Thymus (tissue), 14 donors: ENCODE measurements at places on chromosomes 2 and 18.
A peak's percentile ranks its signal among the peaks of the same experiment; 100 is the strongest.

DNA sequence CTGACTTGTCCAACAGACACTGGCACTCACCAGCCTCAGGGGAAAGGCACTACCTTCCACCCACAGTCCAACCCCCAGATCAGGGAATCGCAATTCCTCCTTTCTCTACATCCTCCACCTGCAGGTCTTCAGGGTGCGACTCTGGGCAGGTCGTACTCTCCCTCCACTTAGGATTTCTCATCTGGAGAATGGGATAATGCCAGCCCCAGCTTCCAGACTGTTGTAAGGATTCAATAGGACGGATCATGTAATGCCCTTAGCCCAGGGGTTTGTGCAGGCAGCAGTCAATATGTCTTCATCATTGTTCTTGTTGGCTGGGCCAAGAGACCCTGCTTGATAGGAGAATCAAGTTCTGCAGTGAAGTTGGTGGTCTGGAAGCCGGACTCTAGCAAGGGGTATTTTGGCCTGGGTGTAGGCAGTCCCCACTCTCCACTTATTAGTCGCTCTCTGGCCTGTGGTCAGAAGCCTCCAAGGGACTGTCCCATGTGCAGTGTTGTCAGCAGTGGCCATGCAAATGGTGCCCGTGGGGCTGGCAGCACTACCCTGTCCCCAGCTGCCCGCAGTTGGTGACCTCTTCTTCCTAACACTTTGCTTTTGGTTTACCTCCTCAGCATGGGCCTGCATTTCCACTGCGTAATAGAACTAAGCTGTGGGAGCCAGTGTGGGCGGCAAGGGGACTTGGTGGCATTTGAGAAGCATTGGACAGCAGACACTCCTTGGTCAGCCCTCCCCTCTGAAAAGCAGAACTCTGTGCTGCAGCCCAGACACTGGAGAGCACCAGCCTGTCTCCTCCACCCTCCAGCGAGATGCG lies 172.4 kb upstream of the HS6ST1 start:
- H3K27ac ChIP-seq = no peak overlapping the region
- DNase-seq = no peak
- H3K27me3 ChIP-seq = peaks cover 2% of the 10 kb centered on the region
- H3K4me1 ChIP-seq = peaks cover 59% of the 10 kb centered on the region

DNA sequence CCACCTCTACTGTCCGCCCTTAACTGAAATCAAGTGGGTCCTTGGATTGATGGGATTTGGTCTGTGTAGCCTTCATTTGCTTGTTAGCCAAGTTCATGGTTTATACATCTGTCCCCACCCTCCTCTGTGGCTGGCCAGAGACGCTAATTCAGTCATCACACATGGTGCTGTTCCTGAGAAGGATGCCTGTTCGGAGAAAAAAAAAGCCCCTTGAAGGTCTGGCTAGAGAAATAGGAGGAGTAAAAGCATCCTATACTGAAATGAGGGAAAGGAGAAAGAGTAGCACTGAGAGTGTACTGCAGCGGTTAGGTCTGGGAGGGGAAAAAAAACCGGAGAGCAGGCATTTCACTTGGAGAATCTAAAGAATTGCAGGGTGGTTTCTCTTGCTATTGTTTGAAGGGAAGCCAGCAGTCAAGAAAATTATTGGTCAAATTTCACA lies 180.6 kb upstream of the EPAS1 start:
- no peaks in the 10 kb centered on the region for H3K27me3 ChIP-seq
- no peak overlapping the region for H3K4me3 ChIP-seq
- no peak for DNase-seq
- no peaks in the 10 kb centered on the region for H3K4me1 ChIP-seq
- no peaks in the 10 kb centered on the region for H3K36me3 ChIP-seq

DNA sequence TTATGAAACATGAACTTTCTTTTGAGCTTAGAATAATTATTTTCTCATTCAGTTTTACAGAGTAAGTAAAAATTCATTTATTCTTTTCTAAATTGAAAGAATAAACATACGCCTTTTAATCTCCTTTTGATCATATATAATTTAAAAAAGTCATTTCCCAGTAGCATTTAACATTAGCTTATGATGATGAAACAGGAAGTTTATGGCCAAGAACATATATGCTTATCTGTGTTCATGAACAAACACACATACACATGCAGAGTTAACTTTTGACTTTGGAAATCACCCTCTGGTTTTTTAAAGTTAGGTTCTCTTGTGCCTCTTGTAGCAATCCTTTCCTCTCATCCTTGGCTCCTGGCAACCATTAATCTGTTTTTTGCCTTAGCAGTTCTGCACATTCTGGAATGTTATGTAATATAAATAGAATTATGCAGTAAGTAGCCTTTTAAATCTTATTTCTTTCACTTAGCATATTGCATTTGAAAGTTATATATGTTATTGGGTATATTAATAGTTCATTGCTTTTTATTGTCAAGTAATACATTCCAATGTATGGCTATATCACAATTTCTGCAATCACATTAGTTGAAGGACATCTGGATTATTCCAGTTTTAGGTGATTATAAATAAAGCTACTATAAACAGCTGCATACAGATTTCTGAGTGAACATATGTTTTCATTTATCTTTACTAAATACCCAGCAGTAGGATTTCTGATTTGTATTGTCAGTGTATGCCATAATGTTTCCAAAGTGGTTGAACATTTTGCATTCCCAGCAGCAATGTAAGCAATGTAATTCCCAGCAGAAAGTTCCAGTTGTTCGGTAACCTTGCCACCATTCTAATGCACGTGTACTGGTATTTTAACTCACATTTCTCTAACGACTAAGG lies 210.3 kb downstream of the ZRANB3 start:
- H3K27me3 ChIP-seq = no peaks in the 10 kb centered on the region
- H3K4me3 ChIP-seq = no peak overlapping the region
- H3K36me3 ChIP-seq = no peaks in the 10 kb centered on the region
- no peak overlapping the region for H3K27ac ChIP-seq

DNA sequence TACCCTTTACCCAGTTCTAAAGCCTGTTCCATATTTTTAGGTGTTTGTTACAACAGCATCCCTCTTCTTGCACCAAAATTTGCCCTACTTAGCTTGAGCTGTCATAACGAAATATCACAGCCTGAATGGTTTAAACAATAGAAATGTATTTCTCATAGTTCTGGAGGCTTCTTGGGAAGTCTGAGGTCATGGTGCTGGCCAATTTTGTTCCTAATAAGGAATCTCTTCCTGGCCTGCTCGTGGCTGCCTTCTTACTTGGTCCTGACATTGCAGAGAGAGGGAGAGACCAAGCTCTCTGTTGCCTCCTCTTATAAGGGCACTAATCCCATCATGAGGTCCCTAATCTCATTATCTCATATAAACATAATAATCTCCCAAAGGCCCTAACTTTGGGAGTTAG lies 267.8 kb downstream of the PID1 start:
- no peak for DNase-seq
- no peaks in the 10 kb centered on the region for H3K36me3 ChIP-seq
- H3K4me3 ChIP-seq = no peak overlapping the region

GRCh38 chr2:180374502-180375281 lies 367.6 kb upstream of the CWC22 start:
- no peak for DNase-seq
- H3K36me3 ChIP-seq = no peaks in the 10 kb centered on the region
- no peak overlapping the region for H3K27ac ChIP-seq
- no peak overlapping the region for H3K4me3 ChIP-seq
- no peaks in the 10 kb centered on the region for H3K4me1 ChIP-seq
- H3K27me3 ChIP-seq = no peaks in the 10 kb centered on the region

GRCh38 chr2:10471046-10471571 lies 23.0 kb upstream of the ODC1 start:
- H3K36me3 ChIP-seq = no peaks in the 10 kb centered on the region
- no peaks in the 10 kb centered on the region for H3K4me1 ChIP-seq
- no peaks in the 10 kb centered on the region for H3K27me3 ChIP-seq

DNA sequence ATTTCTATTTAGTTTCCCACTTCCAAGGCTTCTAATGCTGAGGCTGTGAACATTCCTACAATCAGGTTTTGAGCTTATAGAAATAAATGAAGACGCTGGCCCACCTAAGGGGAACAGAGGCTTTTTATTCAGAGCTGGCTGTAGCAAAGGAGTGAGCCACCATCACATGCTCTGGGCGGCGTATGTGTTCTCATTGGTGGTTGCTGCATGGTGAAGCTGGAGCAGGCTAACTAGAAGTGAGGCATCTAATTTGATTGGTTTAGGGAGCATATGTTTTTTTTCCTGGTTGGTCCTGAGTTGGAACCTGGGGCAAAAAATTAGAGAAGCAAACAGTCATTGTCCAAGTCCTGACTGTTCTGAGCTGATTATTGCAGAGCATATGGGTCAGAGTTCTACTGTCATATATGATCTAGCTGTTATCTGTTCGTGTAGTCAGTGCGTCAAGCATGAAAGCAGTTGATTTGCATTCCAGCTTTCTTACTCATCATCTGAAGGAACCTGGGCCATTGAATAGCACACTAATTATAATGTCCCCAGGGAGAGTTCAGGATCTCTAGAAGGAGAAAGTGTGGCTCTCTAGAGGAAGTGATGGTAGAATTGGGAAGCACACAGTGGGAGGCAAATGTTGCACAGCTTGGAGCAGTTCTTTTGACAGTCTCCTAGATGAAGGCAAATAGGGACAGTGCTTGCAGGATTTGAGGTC lies 279.6 kb downstream of the PARD3B start:
- no peaks in the 10 kb centered on the region for H3K4me1 ChIP-seq
- H3K27ac ChIP-seq = no peak overlapping the region
- no peak overlapping the region for H3K4me3 ChIP-seq
- no peaks in the 10 kb centered on the region for H3K27me3 ChIP-seq

DNA sequence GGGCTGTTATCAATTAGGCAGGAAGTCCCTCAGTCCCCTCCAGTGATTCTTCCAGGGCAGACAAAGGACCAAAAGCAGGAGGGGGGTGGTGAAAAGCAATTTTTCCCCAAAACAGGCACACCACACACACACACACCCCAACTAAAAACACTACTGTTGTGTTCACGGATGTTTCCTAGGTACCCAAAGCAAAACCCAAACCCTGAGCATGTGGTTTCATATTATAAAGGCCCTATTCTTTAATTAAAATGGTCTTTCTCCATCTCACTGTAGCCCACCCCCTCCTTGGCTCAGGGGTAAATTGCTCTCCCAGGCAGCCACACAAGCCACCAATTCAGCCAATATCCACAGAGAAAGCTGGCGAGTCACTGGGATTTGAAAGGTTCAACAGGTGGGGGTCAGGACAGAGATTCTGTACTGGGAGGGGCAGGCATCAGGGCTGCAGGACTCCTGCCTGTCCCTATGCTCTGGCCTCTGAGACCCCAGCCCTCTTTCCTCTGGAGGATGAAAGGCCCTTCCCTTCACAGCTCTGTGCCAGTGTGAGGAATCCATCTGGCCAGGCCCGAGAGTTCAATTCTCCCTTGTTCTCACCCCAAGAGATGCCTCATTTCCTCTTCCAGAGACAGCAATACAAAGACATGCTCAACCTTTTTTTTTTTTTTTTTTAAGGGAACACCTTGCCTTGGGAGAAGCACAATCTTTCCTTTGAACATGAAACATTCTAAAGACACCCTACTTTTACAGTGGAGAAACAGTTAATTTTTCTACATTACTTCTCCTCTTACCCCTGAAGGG lies 43.6 kb downstream of the SPRED2 start:
- H3K36me3 ChIP-seq = no peaks in the 10 kb centered on the region
- no peak overlapping the region for H3K4me3 ChIP-seq
- H3K27ac ChIP-seq = peak overlapping the region; percentile 84
- peaks cover 39% of the 10 kb centered on the region for H3K4me1 ChIP-seq
- DNase-seq = no peak
- no peaks in the 10 kb centered on the region for H3K27me3 ChIP-seq

- no peak for DNase-seq
- H3K27ac ChIP-seq = no peak overlapping the region
- no peaks in the 10 kb centered on the region for H3K4me1 ChIP-seq
- H3K27me3 ChIP-seq = no peaks in the 10 kb centered on the region
- H3K36me3 ChIP-seq = no peaks in the 10 kb centered on the region
These were observed 123.5 kb upstream of the EPAS1 start for GRCh38 chr2:46173636-46174250.

- H3K4me1 ChIP-seq = no peaks in the 10 kb centered on the region
- no peaks in the 10 kb centered on the region for H3K27me3 ChIP-seq
- H3K27ac ChIP-seq = no peak overlapping the region
- H3K4me3 ChIP-seq = no peak overlapping the region
These were observed 318.9 kb upstream of the ACVR2A start for GRCh38 chr2:147525819-147526489.

DNA sequence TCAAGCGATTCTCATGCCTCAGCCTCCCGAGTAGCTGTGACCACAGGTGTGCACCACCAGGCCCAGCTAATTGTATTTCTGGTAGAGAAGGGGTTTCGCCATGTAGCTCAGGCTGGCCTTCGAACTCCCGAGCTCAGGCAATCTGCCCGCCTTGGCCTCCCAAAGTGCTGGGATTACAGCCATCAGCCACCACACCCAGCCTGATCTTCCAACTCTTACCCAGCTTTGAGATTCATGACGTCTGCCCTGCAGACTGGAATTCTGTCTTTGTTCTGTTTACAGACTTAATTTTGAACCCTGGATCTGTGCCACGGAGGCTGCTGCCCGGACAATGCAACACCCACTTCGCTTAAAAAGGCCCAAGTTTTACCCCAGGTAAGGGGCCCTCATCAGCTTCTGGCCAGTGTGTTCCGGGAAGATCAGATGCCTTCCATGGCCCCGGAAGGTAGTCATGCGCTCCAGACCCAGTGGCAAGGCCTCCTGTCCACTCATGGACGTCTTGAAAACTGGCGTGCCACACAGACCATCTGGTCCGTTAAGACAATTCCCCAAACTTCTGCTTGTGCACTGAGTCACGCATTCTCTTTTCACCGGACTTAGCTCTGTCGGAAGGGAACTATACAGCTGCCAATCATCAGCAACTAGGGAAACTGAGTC lies 5.5 kb downstream of the PXDN start:
- DNase-seq = no peak
- no peaks in the 10 kb centered on the region for H3K4me1 ChIP-seq
- H3K36me3 ChIP-seq = no peaks in the 10 kb centered on the region
- peaks cover 19% of the 10 kb centered on the region for H3K27me3 ChIP-seq
- no peak overlapping the region for H3K4me3 ChIP-seq
- H3K27ac ChIP-seq = no peak overlapping the region

DNA sequence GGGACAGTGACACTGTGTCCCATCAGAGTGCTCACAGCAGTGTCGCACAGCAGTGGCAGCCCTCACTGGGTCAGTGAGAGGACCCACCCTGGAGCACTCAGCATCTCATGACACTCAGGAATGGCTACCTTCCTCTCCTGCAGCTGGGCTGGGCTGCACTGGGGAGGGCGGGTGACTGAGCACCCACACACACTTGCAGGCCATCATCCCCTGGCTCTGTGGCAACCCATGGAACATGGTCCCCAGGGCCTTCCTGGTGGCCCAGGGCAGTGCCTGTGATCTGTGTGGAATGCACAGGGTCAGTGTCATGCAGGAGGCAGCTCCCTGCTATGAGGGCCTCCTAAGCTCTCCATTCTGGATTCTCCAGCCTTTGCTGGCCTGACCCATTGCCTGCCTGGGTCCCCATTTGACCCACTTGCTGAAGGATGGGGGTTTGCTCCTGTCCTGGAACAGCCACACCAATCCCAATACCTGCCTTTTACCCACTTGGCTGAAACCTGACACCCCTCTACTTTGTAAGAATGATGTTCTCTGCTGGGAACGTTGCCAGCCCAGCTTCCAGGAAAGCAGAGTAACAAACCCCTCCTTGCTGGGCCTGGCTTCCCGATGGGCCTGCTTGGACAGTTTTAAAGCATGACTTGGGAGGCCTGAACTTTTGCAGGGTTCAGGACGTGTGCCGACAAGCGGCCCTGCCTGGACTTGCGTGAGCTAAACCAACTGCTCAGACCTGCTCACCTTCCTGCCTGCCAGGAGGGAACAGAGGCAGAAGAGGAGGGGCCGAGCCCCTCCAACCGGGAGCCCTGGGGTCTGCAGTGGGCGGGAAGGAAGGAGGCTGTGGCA lies 13.7 kb downstream of the HS6ST1 start:
- no peak overlapping the region for H3K4me3 ChIP-seq
- no peaks in the 10 kb centered on the region for H3K27me3 ChIP-seq
- H3K27ac ChIP-seq = peak overlapping the region; percentile 46
- H3K36me3 ChIP-seq = peaks cover 28% of the 10 kb centered on the region
- DNase-seq = no peak
- H3K4me1 ChIP-seq = peaks cover 46% of the 10 kb centered on the region
